ENCODE measurements at places on chromosomes 12 and 14.

GRCh38 chr14:93017301-93017797 lies 94.4 kb downstream of the CHGA start:
- DNase-seq, result no peak

GRCh38 chr14:65096323-65097089 lies 5.8 kb downstream of the MAX start:
- DNase-seq, result no peak

DNA sequence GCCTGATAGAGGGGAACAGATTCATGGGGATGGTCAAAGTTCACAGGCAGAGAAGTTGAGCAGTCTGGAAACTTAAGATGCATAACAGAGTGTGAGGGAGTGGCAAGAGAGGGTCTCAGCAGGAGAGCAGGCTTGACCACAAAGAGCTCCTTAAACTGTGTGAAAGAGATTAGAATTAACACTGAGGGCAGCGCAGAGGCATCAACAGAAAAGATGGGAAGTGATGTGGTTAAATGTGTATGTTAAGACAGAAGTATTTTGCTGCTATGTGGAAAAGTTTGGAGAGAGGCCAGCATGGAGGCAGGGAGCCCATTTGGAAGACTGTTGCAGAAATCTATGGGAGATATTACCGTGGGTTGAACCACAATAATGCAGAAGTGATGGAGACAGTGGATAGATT lies 122.7 kb upstream of the LMNTD1 start:
- no peak for DNase-seq

DNA sequence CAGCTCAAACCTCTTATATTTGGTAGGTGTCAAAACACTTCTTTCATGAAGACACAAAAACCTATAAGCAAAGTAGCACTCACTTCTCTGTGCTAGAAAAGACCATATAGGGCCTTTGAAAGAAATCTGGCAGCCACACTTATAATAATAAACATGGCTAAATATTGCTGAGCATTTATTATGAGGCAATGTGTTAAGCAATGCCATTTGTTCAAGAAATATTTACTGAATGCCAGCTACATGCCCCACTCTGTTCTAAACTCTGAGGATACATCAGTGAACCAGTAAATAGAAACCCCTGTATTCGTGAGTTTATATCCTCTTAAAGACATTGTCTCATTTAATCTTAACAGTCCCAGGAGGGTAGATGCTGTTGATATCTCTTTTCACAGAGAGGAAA lies 52.0 kb downstream of the RNFT2 start:
- DNase-seq, result no peak

- peak; percentile 18 for DNase-seq
Observed at GRCh38 chr12:51669996-51670395, 79.0 kb downstream of the SCN8A start.

DNA sequence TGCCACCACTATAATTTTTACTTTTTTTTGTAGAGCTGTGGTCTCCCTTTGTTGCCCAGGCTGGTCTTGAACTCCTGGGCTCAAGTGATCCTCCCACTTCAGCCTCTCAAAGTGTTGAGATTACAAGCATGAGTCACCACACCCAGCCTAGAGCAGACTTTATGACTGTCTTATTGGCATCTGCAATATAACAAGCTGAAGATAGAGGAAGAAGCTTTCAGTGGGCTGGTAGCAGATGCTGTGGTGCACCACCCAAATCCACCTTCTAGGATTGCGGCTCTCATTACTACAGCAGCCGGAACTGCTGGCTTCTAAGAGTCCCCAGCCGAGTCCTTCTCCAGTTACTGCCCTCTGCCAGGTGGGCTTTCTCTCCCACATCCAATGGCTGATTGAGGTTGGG lies 7.6 kb upstream of the STK38L start:
- no peak for DNase-seq

DNA sequence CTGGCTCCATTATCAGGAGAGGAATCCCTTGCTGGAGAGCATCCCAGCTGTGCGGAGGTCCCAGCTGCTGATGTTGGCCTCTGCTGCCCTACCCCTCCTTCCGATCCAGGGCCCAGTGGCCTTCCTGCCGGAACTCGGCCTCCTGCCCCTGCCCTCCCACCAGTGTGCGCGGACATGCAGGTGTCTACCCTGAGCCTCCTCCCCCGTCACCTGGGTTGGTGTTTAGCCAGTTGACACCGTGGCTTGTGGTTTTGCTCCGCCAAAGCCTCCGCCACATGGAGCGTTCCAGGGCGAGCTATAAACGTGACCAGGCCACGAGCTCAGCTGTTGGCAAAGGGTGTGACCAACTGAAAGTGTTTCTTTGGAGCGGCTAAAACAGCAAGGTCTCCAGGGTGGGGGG lies 1104.3 kb downstream of the BCL11B start:
- no peak for DNase-seq

GRCh38 chr12:46585854-46586621 lies 213.5 kb upstream of the SLC38A2 start:
- no peak for DNase-seq

- DNase-seq, result no peak
Observed at GRCh38 chr12:4814485-4814884, 94.3 kb downstream of the GALNT8 start.

- DNase-seq, result no peak
Observed at GRCh38 chr12:65263777-65264176, 14.7 kb upstream of the MSRB3 start.
